ENCODE measurements at places on chromosomes 2 and 18.

GRCh38 chr18:79496978-79497637, 101.4 kb downstream of the NFATC1 start:
- peak; percentile 73 for DNase-seq

- peak; percentile 37 for DNase-seq
Measured at GRCh38 chr2:127084611-127085316, 22.2 kb downstream of the BIN1 start.

- DNase-seq: no peak
Measured at GRCh38 chr18:63850020-63850419, 37.5 kb upstream of the SERPINB2 start.

GRCh38 chr2:202780514-202781021, 91.0 kb downstream of the ICA1L start:
- DNase-seq: peak; percentile 43

- DNase-seq: no peak
Measured at GRCh38 chr2:152353364-152353763, 18.4 kb downstream of the FMNL2 start.

- DNase-seq: peak; percentile 52
Measured at GRCh38 chr2:18795906-18796305, 206.5 kb upstream of the NT5C1B start.

DNA sequence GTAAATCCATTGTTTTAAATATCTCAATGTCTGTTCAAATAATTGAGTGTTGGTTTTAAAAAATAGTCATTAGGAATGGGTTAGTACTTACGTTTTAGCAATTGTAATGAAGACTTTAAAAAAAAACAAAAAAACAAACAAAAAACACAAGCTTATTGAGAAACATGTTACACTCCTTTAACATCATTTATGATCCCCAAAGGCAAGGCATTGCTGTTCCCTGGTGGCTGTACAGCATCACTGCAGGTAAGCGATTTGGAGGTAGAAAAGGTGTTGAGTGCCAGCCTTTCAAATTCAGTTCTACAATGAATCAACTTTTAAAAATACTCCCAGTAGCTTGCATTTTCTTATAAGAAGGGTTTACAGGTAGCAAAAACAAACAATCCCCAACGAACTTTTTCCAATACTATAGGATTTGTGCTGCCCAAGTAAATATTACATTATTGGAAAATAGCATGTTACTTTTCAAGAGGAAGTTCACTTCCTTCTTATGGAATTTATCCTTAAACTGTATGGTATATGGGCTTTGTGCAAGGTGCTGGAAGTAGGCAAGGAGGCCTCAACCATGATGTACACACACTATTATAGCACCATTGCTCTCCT, 27.5 kb downstream of the CNRIP1 start:
- no peak for DNase-seq

- DNase-seq: no peak
Measured at GRCh38 chr2:204023088-204023487, 86.5 kb downstream of the ICOS start.

DNA sequence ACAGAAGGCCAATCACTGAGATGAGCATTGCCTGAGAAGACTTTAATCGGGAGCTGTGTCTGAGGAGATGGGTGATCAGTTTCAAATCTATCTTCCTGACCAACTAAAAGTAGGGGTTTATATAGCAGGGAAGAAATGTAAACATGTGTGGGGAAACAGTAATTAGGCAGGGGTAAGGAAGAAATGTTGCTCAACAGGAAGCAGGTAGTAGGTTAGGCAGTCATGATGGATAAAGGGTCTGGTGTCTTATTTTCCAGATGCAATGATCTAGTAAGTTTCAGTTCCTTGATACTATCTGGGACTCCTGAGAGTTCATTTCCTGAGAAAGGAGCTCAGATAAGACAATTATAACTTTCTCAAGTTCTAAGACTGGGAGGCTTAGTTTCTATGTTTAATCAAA, 33.8 kb upstream of the DNAJC10 start:
- DNase-seq: no peak

DNA sequence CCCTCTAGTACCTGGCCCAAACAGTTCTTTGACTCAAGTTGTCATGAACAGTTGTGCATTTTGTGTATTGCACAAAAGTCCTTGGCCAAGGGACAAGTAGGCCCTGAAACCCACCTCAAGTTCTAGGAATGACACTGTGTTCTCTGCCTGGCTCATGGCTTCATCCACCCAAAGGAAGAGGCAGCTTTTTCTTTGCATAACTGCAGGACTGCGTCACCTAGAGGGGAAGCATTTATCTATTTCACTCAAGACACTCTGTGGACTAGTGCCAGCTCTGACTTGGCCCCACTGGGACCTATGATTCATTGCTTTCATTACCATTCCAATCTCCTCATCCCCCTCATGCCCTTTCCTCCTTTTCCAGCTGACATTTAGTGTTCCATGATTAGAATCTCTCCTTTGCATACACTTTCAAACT, 119.3 kb upstream of the SIX2 start:
- DNase-seq: peak; percentile 92

- DNase-seq: no peak
Measured at GRCh38 chr2:137644731-137645130, 319.5 kb upstream of the HNMT start.

GRCh38 chr2:60818272-60818671, 62.2 kb downstream of the PAPOLG start:
- DNase-seq: no peak

GRCh38 chr2:120550282-120550681, 185.4 kb upstream of the GLI2 start:
- no peak for DNase-seq

DNA sequence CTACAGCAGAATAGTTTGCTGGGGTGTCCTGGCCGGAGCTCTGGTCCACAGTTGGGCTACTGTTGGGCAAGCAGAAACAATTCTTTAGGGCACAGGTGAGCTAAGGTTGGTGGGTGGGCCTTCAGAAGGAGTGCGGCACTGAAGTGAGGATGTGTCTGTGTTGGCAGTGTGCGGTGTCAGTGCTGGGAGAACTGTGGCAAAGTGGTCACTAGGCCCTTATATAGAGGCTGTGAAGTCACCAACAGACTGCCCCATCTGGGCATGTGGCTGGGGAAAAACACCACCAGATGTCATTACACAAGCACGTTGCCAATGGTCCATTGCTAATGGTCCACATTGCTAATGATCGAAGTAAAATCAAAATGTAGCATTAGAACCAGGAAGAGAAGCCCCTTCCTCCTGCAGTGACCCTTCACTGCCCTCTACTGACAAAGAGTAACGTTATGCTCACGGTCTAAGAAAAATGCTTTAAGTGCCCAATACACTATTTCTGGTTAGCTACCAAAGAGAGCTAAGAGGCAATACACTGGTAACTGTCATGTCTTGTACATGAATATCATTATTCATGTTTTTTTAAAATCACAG, 21.3 kb downstream of the SCN1A start:
- DNase-seq: peak; percentile 12

GRCh38 chr2:59761966-59762365, 791.5 kb downstream of the BCL11A start:
- no peak for DNase-seq

DNA sequence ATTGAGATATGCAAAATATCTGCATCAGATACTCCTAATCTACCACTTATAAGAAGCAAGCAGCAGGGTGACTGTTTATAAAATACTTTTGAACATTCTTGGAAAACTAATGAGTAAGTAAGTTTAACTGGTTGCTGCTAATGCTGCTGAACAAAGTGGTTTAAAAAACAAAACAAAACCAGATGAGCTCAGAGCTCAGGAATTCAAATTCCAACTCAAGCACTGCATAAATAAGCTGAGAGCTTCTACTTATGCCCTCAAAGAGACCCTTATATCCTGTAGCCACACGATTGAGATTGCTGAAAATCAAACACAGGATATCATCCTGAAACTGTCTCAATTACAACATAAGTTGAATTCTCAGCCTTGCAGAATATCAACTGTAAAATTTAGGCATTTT, 62.3 kb upstream of the NYAP2 start:
- peak; percentile 92 for DNase-seq

DNA sequence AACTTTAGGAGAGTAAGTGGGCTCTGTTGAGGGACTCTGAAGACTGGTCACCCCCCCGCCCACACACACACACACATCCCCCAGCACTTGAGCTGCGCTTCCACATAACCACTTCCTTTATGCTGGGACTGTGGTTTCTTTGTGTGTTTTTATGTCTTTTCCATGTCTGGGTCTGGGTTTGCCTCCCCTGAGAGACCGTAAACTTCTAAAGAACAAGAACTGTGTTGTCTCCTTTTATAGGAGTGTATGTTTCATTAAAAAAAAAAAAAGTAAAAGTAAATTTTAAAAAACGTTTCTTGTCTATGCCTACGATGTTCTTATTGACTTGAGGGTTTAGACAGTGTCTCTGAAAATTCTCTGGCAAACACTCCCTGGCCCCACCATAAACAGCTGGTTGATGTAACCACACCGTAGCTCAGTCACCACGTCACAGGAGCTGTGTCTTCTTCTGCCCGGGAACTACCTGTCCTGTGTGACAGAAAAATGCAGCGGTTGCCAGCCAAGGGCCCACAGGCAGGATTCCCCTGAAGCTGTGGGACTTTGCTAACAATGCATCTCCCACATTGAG, 68.0 kb downstream of the KLHL29 start:
- peak; percentile 71 for DNase-seq

DNA sequence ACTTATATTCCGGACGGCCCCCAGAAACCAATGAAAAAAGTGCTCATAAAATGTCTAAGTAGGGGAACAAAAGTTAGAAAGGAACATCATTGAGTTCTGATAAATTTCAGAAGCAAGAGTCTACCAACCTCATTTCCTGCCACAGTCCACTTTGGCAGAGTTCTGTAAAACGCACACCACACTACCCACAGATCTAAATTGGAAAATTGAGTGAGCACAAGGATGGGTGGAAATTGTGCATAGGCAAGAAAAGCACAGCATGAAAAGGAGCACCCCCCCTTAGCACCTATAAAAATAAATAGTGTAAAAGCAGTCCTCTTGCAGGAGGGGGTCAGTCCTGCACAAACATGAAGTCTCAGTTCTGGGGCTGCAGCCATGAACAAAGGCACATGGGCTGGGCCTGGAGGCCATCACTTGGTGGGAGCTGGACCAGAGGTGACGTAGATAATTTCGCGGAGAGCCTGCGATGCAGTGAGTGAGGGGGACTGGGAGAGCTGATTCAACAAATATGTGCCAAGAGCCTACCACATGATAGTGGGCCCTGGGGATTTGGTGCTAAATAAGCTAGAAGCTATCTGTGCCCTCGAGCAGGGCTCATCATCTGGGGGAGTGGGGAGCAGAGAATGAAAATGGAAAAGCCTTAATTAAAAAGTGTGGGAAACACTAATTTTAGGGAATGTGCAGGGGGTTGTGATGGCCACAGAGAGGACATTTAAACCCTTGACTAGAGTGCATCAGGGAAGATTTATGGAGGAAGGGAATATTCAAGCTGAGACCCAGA, 48.9 kb upstream of the SPP2 start:
- no peak for DNase-seq

GRCh38 chr18:44805643-44806042, 125.0 kb downstream of the SETBP1 start:
- DNase-seq: no peak

DNA sequence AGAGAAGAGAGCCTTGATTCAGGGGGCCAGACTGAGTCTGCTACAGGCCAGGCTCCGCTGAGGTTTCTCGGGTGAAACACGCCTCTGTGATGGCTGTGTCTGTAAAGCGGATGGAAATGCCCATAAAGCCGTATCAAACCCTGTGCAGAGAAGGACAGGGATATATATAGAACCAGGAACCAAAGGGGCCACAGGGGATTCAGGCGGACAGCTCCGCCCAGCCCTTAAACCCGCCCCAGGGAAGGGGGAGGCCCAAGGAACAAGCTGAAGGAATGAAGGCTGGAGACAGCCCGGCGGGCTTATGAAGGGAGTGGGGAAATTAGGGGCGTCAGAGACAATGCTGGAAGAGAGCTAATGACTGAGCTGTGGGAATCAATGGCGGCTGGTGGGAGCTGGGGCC, 42.1 kb downstream of the NHEJ1 start:
- DNase-seq: no peak

GRCh38 chr2:18924386-18924785, 335.0 kb upstream of the NT5C1B start:
- no peak for DNase-seq

- DNase-seq: no peak
Measured at GRCh38 chr2:129024796-129025195, 706.1 kb upstream of the HS6ST1 start.

- no peak for DNase-seq
Measured at GRCh38 chr2:69210385-69210784, 176.6 kb downstream of the GFPT1 start.

GRCh38 chr2:157480182-157480961, 36.5 kb upstream of the CYTIP start:
- no peak for DNase-seq

DNA sequence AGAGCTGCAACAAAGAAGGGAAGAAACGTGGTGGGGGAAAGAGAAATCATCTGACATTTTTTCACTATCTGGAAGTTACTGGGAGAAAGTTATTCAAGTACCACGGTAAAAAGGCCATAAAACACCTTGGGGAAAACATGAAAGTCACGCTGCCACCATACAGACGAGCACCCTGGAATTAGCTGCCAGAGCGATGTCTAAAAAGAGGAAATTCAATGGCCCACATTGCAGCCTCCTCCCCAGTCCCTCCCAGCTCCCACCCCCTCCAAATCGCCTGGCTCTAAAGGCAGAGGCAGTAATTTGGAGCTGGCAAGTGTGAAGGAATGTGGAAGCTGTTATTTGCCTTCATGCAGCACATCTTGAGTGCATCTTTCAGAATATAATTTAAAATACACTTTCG, 192.0 kb downstream of the ALK start:
- DNase-seq: no peak

GRCh38 chr2:173216668-173217067, 138.0 kb upstream of the CDCA7 start:
- no peak for DNase-seq

- no peak for DNase-seq
Measured at GRCh38 chr2:45729753-45730512, 78.5 kb downstream of the PRKCE start.

- DNase-seq: no peak
Measured at GRCh38 chr18:54926593-54927325, 32.5 kb downstream of the CCDC68 start.

DNA sequence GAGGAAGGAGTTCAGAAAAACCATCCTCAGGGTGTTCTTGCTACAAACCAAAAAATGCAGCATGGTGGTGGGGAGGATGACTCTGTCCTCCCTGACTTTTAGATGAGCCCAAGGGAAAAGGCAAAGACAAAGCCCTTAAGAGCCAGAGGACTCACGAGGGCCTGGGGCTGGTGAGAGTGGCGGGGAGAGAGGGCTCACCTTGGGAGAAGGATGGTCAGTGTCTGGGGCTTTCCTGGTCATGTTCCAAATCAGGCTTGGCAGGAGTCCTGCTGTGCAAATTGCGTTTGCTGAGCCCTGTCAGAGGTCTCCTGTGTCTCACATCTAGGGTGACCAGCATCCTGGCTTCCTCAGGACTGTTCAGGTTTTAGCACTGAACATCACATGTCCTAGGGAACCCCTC, 4.7 kb downstream of the UGT1A1 start:
- DNase-seq: no peak

DNA sequence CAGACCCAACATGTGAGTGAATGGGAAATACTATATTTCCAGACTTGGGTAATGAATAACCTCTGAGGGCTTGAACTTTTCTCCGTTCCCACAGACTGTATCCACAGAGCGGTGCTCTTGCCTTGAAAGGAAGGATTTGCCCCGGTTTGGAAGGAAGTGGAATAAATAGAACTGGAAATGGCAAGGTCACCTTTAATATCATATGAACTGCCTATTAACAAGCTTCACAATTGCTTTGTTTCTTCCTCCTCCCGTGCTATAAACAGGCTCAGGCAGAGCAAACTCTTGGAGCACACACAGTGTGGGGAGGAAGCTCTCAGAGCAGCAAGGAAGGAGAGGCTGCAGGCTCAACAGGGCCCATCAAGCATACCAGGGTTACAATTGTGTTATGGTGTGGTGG, 28.5 kb upstream of the DARS1 start:
- DNase-seq: no peak
